Activated CD8-positive, alpha-beta memory T cell treated with anti-CD3 and anti-CD28 coated beads for 1 hour (primary cell): ENCODE measurements at places on chromosomes 1 and 21.

DNA sequence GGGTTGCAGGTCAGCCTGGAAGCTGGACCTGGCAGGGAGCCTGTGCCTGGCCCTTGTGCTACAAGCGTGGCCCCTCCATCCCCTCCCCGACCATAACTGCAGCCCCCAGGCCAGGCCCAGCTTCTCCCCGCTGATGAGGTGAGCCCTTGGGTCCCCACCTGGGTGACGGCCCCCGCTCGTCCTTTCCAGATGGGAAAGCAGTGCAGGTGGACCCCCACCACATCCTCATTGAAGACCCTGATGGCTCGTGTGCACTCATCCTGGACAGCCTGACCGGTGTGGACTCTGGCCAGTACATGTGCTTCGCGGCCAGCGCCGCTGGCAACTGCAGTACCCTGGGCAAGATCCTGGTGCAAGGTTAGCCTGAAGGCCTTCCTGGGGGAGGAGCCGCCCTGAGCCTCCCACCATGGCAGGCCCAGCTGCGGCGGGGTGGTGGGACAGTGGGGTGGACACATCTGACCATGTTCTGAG lies 56.9 kb downstream of the TRIM11 start:
- no peak for DNase-seq

GRCh38 chr1:101030881-101031280 lies 5.3 kb upstream of the DPH5 start:
- DNase-seq, result no peak

DNA sequence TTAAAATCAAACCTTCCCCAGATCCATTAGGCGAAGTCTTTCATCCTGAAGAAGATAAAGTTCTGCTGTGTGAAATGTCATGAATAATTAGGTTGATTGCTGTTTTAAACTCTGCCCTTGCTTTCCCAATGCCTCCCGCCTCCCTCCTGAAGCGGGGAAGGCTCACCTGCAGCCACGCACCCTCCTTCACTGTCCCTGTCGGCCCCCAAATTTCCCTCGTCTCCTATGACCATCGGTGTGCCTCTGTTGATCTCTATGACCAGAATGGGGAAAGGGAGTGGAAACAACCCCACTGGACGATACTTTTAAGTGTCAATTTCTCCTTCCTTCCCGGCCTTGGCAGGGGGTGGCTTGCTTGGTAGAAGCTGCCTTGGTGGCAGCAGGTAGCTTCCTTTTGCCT lies 35.1 kb downstream of the LHX4 start:
- DNase-seq, result no peak

DNA sequence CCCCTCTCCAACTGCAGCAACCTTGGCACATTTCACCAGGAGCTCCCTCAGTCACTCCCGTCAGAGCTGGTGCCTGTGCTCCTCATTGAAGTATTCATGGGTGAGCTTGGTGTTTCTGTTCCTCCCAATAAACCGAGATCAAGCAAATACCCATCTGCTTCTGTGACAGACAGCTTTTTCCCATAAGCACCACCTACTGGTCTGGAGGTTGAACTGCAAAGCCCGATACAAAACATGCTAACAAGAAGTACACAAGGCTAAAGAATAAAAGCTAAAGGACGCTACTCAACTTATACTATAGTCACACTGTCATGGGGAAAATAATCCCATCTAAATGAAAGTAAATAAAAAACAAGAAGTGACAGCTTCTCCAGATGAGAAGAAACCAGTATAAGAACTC lies 111.9 kb upstream of the C21orf91 start:
- DNase-seq, result no peak

GRCh38 chr1:165137551-165138316 lies 218.8 kb downstream of the LMX1A start:
- DNase-seq, result no peak

DNA sequence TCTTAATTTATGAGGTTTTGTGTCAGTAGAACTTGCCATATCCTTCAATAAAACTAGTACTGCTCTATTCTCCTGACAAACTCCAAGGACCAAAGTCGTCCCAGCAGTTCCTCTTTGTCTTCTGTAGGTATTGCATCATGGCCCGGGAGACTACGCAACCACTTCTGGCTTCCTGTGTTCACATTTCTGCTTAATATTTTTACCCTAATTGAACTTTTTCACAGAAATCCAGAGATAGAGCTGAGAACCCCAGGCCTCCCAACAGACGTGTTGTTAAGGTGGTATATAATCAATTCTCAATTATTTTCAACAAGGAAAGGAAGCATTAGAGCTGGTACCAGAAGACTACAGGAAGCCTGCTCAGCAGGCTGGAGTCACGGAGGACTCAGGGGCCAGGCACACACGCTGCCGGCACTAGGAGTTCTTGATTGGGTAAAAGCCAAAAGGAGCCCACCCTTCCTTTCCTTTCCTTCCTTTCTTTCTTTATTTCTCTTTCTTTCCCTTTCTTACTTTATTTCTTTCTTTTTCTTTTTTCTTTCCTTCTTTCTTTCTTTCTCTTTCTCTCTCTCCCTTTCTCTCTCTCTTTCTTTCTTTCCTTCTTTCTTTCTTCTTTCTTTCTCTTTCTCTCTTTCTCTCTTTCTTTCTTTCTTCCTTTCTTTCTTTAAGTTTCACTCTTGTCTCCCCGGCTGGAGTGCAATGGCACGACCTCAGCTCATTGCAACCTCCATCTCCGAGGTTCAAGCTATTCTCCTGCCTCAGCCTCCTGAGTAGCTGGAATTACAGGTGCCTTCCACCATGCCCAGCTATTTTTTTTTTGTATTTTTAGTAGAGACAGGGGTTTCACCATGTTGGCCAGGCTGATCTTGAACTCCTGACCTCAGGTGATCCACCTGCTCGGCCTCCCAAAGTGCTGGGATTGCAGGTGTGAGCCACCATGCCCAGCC lies 173.7 kb downstream of the ZBTB18 start:
- no peak for DNase-seq

DNA sequence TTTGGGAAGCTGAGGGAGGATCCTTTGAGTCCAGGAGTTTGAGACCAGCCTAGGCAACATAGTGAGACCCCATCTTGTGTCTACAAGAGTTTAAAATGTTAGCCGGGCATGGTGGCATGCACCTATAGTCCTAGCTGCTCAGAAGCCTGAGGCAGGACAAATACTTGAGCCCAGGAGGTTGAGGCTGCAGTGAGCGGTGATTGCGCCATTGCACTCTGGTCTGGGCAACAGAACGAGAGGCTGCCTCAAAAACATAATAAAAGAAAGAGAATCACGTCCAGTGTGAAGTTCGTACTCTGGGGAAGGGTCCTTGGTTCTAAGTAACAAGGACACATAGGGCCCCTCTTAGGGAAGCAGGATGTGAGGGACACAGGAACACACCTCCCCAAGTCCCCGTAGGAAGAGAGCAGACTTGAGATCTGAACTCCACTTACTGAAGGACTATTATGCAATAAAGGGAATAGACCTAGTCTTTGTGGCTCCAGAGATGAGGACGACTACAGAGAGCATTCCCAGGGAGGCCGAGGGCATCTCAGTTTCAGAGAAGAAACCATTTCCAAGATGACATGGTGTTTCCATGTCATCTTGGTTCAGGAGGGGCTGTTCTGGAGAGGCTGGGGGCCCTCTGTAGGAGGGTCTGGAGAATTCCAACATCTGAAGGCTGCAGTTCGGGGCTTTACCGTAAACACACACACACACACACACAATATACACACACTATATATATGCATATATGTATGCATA lies 10.8 kb upstream of the ENO1 start:
- DNase-seq, result no peak

DNA sequence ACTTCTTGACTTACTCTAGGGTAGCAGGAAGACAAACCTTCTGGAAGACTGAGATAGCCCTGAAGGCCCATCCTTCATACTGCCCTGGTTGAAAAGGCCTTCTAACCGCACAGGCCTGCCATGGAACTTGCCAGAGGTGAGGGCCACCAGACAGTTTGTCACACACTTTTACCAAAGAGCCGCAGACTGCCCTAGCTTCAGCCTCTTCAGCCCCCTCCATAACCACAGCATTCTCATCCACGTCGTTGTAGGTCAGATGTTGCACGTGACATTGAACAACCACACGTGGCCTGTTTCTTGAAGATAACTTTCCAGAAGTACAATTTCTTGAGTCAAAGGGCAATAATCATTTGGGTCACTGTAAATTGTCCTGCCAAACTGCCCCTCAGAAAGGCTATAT lies 18.9 kb downstream of the ZNF362 start:
- no peak for DNase-seq

GRCh38 chr1:184931566-184931965 lies 42.7 kb downstream of the NIBAN1 start:
- DNase-seq, result no peak

DNA sequence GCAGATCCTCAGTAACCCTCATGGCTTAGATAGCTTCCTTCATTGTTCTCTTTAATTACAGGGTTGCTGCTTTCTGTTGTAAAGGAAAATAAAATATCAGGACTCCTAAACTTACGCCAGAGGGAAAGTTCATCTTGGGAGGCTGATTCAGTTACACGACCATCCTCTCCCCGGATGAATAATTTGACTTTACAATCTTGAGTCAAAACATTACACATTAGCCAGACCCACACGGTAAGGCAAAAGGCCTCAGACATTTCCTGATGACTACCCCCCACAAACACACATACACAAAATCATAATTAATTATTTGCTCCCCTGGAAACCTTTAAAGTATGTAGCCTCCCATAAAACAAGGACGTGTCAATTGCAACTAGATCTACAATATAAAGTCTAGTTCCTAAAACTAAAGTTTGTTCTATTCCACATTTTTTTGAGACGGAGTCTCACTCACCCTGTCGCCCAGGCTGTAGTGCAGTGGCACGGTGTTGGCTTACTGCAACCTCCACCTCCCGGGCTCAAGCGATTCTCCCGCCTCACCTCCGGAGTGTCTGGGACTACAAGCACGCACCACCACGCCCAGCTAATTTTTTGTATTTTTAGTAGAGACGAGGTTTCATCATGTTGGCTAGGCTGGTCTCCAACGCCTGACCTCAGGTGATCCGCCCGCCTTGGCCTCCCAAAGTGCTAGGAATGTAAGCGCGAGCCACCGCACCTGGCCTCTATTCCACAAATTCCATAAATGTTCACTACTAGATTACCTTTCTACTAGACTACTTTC lies 830 bp upstream of the PRDX1 start:
- no peak for DNase-seq

- DNase-seq, result no peak
Observed at GRCh38 chr1:183968386-183968785, 69.1 kb downstream of the COLGALT2 start.

GRCh38 chr21:41579692-41580091 lies 71.7 kb upstream of the TMPRSS2 start:
- DNase-seq, result no peak

DNA sequence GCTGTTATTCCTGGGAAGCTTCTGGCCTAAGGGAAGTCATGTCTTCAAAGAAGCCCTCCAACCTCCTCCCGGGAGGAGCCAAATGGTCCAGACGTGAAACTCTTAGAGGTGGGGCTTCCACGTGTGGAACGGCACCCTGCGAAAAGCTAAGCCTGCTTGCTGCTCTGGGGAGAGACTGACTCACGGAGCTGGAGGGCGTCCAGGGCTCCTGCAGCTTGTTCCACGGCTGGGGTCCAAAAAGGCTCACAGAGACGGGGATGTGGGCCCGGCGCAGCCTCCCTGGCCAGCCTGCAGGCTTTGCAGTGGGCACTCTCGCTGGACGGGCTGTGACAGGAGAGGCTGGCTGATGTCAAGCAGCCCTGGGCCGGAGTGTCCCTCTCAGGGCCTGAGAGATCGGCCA lies 105.1 kb downstream of the COLGALT2 start:
- no peak for DNase-seq

- no peak for DNase-seq
Observed at GRCh38 chr1:92953491-92953890, 7.8 kb downstream of the DIPK1A start.

DNA sequence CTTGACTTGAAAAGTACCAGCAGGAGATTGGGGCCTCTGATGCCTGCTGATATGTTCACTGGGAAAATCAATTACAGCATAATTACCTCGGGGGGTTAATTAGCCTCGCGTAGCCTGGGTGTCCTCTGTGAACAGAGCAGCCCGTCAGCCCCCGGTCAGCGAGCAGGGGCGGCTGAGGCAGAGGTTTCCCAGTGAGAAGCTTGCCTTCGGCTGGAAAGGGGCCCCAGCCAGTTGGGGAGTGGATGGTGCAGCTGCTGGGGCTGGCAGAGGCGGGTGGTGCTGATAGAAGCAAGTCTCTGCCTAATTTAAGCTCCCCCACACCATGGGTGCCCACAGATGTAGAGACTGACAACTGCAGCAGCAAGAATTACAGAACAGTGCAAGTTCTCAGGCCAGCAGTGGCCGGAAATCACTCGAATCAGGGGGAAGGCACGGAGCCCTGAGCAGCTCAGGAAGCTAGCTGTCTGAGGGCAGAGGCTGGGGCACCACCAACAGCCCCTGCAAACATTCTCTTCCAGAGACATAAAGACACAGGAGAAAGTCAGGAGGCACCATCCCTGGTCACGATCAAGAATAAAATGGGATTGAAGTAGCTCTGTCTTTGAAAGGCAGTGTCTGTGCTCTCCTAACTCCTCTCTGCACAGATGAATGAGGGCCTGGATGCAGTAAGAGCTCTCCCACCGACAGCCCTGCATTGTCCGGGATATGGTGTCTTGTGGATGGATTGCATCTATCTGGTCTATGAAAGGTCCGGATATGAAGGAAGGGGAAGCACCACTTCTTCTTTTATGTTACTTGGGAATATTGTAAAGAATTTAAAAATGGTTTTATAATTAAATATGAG lies 166.5 kb upstream of the CD34 start:
- no peak for DNase-seq

DNA sequence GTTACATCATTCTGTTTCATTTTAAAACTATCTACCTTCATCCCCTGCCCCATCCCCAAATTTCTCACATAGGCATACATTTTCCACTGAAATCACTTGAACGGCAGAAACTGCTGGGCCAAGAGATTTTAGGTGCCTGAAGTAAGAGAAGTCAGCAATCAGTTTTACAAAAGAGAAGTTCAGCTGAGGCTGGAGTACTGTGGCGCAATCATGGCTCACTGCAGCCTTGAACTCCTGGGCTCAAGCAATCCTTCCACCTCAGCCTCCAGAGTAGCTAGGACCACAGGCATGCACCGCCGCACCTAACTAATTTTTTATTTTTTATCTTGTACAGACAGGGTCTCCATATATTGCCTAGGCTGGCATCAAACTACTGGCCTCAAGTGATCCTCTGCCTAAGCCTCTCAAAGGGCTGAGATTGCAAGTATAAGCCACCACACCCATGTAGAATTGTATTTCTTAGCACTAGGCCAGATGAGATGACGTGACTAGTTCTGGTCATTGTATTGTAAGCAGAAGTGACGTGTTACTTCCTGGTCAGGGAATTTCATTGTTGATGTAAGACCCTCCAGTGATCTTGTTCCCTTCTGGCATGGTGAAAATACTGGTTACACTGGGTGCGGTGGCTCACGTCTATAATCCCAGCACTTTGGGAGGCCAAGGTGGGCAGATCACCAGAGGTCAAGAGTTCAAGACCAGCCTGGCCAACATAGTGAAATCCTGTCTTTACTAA lies 7.1 kb downstream of the BECN2 start:
- no peak for DNase-seq

GRCh38 chr1:61818992-61819391 lies 76.7 kb downstream of the PATJ start:
- no peak for DNase-seq
